ENCODE measurements at places on chromosomes 3 and 15.

GRCh38 chr15:49313650-49314049 lies 109.4 kb upstream of the FGF7 start:
- no peak for DNase-seq

DNA sequence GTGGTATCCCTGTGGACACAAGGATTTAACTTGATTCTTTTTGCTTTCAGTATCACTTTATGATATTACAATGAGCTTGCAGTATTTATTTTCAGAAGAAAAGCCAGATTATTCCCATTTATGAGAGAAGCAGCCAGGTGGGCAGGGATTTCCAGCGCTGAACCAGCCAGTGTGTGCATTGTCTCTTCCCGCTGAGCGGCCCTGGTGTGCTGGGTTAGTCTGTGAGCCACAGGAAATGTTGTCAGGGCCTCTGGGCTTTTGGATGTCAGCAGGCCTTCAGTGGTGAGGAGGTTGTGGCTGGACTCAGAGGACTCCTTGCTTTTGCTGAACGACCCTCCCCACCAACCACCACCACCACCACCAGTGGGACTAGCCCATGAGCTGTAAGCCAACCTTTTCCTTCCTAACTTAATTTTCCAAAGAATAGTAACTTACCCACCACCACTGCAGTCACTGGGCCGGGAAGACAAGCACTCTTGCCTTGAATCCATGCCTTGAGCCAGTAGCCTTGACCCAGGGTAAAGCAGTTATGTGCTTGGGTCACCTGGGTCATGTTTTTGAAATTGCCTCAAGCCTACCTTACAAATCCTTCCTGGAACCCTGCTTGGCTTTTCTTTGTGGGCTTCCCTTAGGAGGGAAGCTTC lies 33.1 kb downstream of the FLNB start:
- no peak for DNase-seq

- DNase-seq, result no peak
Observed at GRCh38 chr15:88989578-88989977, 76.4 kb upstream of the MFGE8 start.

- DNase-seq, result no peak
Observed at GRCh38 chr3:33658991-33659848, 58.8 kb downstream of the CLASP2 start.

GRCh38 chr3:62818347-62818746 lies 56.9 kb downstream of the CADPS start:
- no peak for DNase-seq

DNA sequence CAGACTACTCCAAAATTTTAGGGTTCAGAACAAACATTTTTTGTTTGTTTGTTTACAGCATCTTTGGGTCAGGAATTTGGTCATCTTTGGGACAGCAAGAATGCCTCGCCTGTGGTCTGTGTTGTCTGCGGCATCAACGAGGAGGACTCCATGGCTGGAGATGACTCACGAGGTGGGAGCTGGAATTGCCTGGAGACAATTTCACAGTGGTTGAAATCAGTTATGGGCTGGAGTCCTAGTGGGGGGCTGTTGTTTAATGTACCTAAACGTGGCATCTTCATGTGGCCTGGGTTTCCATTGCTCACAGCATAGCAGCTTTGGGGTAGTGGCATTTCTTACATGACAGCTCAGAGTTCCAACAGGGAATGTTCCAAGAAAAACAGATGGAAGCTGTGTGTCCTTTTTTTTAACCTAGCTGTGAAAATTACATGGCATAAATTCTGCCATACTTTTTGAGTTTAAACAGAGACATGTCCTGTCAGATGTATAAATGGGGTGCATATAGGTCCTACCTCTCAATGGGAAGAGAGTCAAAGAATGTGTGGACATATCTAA lies 507.3 kb upstream of the CBLB start:
- no peak for DNase-seq

DNA sequence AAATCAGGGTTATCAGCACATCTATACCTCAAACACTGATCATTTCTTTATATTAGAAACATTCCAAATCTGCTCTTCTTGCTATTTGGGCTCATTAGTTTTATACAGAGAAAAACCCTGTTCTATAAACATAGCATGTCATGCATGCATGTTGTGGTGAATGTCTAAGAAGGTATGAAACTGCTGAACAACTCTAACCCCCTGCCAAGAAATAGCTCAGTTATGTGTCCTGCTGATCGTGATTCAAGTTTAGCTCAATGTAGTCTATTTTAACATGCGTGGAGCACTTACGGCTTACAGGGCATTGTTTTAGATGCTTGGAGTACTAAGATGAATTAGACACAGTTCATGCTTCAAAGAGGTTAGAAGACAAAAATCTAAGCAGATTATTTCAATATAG lies 35.8 kb downstream of the MYH15 start:
- no peak for DNase-seq

DNA sequence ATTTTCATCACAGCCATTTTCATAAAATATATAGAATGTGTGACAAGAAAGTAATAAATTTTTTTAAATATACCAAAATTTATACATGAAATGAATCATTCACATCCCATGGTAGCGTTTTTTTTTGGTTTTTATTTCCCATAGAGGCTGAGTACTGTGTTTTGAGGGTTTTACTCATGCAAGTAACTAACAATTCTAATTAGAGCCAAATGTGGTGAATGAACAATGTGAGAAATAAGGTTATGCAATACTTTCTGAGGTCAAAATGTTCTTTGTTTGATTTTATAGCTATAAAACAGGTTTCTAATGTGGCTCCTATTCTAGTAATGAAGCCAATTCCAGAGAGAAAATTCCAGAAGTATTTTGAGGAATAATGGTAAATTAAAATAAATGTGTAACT lies 386.8 kb downstream of the TBC1D5 start:
- DNase-seq, result no peak

DNA sequence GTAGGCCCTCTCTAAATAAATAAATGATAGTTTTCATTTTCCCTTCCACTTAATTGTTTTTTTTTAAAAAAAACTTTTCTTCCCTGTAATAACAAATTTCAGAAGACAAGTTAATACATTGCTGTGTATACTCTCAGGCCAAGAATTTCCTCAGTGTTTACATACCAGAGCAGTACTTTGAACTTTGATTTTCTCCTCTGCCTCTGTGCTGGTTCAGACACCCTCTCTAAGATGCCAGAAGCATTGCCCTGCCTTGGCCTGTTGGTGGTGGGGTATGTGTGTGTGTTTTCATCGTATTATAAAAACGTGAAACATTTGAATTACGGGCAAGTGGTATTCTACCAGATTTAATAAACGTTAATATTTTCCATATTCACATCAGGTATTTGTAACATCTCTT lies 70.1 kb downstream of the SMAD3 start:
- DNase-seq, result no peak

DNA sequence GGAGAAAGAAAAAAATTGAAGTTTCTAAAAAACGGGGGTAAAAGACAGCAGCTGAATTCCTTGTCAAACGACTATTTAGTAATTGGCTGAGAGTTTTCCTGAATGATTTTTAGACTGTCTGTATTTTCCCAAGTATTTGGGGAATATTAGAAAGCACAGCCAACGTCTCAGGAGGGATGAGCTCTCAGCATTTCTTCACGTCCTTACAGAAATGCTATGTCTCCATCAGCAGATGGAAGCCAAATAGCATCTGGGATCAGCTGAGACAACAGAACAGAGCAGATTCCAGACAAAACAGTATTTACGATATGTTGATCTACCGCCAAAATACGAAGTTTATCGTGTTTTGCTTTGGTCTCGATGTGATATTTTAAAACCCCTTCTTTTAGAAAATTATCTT lies 5.3 kb upstream of the TMC3 start:
- no peak for DNase-seq

DNA sequence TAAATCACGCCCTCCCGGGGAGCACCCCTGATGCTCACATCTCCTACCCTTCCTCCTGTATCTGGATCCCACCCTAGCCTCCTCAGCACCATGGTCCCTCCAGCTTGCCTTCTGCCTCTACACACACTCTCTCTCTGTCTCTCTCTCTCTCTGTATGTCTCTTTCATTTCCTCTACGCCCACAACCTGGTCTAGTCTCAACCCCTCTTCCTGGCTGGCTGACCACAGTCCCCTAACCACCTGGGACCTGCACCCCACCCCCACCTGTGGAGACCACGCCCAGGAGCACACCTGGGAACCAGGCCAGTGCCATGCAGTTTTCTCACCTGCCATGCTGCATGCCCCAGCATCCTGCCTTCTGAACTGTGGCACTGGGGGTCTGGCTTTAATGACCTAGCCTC lies 4.0 kb upstream of the CFAP100 start:
- DNase-seq, result no peak

GRCh38 chr15:85618956-85619491 lies 175.7 kb downstream of the KLHL25 start:
- DNase-seq, result no peak

DNA sequence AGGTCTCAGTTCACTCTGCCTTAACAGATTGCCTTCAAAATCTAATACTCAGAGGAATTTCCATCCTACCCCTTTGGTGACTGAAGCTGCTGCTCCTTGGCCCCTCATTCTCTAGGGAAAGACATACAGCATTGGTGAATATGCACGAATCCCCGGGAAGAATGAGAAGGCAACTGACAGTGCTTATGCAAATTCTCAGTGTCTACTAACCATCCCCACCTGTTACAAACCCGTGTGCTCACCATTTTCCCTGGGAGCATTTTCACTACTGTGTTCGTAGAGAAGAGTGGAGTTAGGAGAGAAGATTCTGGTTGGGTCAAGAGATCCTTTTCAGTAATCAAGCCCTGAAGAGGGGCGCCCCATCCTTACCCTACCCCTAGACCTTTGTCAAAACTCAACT lies 37.7 kb downstream of the SYNM start:
- no peak for DNase-seq
